ENCODE measurements at places on chromosomes 3 and 15.

DNA sequence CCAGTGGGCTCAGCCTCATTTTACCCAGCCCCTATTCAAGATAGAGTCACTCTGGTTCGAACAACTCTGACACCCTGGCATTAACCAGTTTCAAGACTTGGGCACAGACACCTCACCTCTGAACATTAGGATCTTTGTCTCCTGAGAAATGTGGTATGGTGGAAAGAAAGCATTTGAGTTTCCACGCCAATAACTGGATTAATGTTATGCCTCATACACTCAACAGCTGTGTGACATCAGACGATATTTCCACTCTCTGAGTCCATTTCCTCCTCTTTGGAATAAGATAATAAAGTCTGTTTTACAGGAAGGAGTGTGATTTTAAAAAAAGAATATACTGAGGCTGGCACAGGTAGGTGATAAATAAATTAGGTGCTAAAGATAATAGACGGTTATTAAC is 121.3 kb upstream of the CHL1 start:
- no peak for DNase-seq

GRCh38 chr3:51966016-51966415 is 1.2 kb downstream of the PCBP4 start:
- no peak for DNase-seq

GRCh38 chr15:71364117-71364584 is 248.9 kb downstream of the THSD4 start:
- no peak for DNase-seq

DNA sequence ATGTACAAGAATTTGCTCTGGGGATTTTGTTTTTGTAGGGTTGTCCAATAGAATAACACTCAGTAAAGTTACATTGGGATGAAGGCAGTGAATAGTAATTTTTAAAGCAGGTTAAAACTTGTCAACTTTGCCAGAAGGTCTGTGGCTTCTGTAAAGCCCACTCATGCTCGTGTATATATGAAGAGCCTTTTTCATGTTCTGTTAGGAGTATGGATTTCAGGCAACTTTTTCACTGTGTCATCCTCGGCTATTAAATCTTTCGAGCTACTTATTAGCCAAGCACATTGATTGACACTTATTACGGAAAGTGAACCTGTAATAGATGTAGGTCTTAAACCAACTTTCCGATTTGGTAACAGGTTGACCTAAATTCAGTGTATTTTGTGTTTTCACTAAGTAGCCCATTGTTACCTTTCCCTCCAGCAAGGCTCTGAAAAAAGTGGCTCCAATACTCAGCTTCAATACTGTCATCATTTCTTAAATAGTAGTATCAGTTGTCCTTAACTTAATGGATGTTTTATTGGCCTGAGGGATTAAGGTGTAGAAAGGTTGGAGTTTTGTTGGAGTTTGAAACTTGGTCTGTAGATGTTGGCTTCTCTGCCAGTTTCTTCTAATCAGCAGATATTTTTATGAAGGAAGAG is 1.7 kb downstream of the PAK2 start:
- no peak for DNase-seq

DNA sequence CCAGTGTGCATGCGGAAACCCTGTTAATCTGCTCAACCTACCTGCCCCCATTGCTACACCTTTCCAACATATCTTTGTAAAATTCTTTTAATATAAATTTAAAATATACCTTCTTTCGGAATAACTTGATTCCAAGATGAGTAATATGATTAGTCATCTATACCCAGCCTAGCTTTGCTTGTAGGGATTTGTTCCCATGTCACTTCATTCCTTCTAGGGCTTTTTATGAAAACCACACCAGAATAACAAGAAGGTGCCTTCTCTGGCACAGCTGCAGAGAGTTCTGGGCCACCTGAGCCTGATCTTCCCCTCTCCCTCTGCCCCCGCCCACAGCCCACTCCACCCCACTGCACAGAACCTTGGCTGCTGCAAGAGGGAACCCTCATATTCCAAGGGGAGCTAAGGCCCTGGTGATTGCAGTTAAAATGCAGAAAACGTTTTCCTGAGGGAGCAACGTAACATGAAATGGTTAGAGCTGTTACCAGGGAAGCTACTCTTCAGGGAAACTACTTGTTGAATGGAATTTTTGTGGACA is 38.6 kb upstream of the HACD2 start:
- no peak for DNase-seq

DNA sequence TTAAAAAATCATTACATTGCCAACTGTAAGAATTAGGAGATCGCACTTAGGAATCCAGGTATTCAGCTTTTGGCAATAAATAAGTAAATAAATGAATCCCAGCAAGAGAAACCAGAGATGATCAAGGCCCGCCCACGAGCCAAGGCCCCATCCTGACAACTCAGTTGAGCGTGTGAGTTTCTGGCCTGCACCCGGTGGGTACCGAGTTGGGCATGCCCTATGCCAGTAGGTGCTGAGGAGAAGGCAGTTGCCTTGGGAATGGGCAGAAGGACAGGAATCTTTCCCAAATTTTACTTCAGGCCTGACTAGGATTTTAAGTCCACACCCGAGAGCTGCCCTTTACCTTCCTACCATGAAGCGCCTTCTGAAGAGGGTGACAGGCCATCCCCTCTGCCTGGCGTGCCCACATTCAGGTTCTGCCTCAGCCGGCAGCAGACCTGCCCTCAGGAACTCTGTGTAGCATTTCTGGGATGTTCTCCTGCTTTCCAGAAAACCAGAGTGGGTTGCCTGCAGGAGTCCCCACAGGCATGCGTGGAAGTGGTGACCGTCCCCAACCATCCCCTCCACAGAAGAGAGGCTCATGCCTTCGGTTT is 99.3 kb upstream of the ALDH1A3 start:
- no peak for DNase-seq

DNA sequence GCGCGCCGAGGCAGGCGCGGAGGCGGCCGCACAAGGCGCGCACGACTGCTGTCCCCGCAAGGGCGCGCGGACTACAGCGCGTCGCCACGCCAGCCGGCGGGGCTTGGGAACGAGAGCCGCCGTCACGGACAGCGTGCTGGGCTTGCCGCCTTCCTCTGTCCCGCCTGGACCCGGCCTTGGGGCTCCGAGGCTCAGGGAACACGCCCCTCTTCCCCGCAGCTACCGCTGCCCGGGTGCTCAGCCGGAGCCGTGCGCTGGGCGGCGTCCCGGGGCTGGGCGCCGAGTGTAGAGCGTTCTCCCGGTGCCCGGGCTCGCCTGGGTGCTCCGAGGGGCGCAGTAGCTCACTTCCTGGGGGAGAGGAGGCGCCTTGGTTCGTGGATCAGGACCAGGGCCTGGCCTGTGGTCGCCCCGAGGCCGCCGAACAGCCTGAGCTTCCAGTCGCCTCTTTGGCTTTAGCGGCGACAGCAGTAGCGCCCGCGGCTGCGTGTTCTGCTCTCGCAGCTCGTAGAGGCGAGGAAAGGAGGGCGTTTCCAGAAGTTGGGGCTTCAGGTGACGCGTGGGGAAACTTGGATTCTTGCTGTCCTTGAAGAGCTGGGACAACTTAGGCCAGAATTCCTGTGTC is 226.7 kb upstream of the C2CD4B start:
- DNase-seq, result peak; percentile 15

All from stimulated activated CD4-positive, alpha-beta T cell treated with anti-CD3 and anti-CD28 coated beads, Interleukin-15, amount 100 ng/mL, for 48 hours (primary cell).